RWPE1 (cell line): ENCODE measurements at places on chromosomes 7 and 10.

GRCh38 chr7:2936891-2937580 lies 92.9 kb upstream of the GNA12 start:
- no peak for DNase-seq

DNA sequence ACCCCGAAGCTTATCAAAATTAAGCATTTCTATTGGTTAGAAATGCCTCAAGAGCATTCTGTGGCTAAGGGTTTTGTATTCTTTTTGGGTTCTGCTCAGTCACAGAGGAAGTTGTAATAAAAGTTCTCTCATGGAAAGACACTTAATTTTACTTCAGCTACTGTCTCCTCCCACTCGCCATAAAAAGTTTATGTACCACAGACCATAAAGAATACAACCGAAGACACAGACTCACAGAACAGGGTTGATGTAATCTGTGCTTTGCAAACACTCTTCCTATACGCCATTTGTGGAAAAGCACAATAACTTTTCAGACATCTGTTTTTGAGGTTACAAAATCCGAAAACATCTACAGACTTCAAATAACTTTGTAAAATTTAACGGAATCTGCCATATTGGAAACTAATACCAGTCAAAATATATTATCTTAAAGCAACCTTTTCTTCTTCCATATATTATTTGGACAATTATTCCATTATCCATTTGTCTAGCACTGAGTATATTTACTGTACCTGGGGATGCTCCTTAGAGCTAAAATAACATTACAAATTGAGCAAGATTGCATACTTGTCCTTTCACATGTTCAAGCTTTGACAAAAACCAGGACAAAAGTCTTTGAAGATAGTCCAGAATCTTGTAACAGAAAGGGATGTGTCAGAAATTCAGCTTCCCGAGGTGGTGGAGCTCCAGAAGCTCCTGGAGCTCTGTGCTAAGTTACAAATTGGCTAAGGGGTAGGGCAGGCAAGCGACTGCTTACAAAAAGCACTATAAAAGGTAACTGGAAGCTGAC lies 219.0 kb upstream of the MEOX2 start:
- no peak for DNase-seq

DNA sequence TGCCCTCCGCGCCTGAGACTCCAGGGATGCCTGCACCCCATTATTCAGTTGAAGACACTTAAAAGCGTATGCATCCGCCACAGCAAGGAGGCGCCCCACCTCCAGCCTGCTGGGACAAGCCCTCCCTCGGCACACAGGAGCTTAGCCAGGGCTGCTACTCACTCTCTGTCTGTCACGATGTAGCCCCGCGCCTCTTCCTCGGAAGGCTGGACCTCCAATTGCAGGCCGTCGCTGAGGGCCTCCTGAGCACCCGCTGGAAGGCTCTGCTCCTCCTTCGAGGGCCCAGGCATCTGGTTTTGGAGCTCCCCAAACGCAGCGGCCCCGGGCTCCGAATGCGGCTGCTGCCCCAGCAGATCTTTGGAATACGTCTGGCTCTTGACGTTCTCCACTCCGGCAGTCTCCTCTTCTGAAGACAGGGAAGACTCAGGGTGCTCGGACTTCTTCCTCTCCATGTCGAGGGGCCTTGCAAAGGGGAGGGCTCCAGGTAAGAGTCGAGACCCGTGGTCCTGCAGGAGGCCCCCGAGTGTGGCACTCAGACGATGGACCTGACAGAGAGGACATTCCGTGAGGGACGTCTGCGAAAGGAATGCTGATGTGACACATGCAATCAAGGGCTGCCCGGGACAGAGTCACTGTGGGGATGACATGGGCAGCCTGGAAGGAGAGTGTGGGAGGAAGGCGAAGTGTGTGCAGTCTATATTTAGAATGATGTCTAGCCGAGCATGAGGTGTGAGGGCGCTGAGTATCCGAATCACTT lies 453.9 kb downstream of the PTPRN2 start:
- no peak for DNase-seq

DNA sequence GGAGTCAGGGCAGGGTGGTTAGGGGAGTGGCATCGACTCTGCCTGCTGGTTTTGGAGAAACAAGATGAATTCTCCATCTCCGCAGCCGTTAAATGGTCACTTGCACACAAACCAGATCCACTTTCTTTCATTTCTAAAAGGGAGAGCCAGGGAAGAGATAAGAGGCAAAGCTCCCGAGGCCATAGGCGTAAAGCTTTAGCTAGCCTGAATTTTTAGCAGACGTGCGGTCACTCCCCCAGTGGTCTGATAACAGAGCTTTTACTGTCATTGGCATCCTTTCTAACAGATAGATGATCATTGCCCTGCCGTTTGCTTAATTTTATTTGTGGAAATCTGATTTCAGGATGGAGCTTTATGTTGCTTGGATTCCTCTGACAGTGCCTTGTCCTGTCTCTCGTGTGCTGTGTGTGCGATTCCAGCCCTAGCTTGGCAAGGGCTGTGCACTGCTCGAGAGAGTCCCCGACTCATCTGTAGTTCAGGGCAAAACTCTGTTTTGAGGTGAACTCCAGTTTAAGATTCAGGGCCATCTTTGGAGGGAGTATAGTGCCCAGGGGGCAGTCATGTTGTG lies 62.5 kb downstream of the GATA3 start:
- DNase-seq, result no peak

DNA sequence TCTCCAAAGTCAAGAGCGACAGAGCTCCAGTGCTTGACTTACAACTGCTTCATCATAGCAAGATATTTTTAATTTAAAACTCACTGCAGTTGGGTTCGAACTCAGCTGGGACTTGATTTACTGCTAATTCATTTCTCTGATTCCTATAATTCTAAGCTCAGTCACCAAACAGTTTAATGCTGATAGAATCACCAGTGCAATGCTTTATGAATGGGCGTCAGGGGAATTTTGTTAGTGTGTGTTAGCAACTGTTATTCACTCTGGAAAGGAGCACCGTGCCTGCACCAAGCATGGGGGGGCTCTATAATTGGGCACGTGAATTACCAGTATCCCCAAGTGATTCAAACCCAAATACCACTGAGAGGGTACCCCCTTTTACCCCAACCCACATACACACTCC lies 10.4 kb downstream of the PLXNA4 start:
- DNase-seq, result no peak

- DNase-seq, result no peak
Observed at GRCh38 chr7:129188372-129188891, at the start of gene SMO. Gene SMO (plus strand): TSS chr7:129188633. CDS start chr7:129189152, 519 bp downstream.

- DNase-seq, result no peak
Observed at GRCh38 chr7:74606909-74607510, 50.5 kb upstream of the GTF2I start.

DNA sequence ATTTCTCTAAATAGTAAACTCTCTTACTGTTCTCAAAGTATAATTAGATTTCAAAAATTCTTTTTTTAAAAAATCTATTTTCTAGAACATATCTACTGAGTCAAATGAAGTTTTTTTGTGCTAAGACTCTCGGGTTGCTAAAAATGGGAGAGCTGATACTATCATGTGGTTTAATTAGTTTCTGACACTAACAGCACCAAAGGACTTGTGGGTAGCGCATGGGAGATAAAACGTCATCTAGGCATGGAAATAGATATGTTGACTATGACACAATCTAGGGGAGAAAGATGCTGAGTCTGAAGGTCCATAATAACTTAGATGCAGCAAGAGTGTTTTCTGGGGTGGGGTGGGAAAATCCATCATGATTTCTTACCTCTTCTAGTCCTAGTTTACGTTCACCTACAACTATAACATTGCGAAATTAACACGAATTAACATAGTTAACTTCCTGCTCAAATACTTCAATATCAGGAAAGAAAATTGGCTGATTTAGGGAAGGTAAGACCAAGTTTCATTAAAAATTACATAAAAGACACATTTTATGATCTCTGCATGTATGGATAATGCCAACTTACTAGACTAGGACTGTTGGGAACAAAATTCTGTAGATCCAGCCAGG lies 14.3 kb upstream of the ARMC3 start:
- DNase-seq, result no peak

DNA sequence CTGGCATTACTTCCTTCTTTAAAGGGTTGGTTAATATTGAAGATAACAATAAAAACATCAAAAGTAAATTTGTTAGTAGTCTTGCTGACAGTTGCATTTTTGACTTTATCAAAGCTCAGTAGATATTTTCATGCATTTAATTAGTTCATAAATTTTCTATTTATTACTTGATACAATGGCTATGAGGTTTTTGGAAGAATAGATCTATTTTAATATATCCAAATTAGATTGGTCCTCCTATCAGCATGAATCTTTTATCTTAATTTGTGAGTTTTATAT lies 16.4 kb downstream of the COL1A2 start:
- DNase-seq, result no peak

DNA sequence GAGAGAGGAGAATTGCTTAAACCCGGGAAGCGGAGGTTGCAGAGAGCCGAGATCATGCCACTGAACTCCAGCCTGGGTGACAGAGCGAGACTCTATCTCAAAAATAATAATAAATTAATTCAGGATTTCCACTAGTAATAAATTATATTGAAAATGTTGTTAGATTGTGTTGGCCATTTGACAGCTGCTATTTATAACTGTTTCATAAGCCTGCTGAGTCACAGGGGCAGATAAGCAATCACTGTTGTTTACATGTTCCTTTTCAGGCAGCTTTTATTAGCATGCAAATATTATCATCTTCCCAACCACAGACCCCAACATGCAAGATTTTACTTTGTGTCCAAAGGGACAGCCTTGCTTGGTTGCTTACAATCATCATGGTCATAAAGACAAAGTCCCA lies 49.5 kb upstream of the ZNF138 start:
- DNase-seq, result no peak

- peak; percentile 89 for DNase-seq
Observed at GRCh38 chr7:471866-472639, 47.6 kb downstream of the PDGFA start.

GRCh38 chr10:43653746-43654145 lies 5.1 kb upstream of the ZNF32 start:
- no peak for DNase-seq

DNA sequence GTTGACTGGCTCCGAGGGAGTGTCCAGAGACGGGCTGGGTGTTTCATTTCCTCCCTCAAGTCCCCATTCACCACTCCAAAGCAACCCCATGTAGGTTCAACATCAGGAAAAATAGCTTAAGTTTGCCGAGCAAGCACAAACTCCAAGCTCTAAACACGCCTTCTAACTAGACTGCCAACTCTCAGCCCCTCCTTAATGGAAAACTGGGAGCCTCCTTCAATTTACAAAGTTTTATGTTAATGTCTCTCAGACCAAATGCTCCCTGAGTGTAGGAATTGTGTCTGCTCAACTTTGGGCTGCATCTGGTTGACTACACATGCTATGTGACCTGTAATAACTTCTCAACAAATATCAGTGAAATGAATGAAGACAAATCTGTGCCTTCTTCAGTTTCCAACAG lies 87.5 kb downstream of the FAM204A start:
- DNase-seq, result no peak

DNA sequence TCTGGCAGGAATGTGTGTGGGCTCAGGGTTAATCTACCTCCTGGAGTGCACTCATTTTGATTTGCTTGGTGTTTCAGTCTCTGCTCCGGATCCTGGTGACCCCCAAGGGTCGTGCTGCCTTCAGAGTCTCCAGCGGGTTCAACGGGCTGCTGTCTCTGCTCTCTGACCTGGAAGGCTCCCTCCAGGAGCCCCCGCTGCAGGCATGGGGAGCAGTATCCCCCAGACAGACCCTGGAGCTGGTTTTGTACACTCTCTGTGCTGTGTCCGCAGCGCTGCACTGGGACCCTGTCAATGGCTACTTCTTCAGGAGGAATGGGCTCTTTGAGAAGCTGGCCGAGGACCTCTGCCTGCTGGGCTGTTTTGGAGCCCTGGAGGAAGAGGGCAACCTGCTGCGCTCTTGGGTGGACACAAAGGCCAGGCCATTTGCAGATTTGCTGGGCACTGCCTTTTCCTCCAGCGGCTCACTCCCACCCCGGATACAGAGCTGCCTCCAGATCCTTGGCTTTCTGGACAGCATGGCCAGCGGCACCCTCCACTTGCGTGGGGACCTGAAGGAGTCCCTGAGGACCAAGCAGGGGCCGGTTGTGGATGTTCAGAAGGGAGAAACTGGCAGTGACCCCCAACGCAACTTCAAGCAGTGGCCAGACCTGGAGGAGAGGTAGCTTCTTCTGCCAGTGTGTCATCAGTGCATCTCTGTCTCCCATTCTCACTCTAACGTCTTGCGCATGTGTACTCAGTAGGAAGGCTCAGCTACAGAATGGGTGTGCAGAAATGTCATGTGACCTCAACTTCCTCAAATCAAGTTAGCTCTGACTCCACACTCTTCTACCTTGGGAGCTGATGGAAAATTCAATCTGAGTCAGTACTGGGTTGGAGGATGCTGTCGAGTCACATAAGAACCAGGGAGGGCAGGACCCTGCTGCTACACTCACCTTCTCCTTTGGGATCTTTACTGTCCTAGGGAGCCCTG lies 58.5 kb downstream of the WDFY4 start:
- DNase-seq, result no peak

- DNase-seq, result no peak
Observed at GRCh38 chr7:34165466-34165865, 260.1 kb downstream of the BMPER start.

- DNase-seq, result no peak
Observed at GRCh38 chr10:16887565-16887964, 70.3 kb upstream of the RSU1 start.

DNA sequence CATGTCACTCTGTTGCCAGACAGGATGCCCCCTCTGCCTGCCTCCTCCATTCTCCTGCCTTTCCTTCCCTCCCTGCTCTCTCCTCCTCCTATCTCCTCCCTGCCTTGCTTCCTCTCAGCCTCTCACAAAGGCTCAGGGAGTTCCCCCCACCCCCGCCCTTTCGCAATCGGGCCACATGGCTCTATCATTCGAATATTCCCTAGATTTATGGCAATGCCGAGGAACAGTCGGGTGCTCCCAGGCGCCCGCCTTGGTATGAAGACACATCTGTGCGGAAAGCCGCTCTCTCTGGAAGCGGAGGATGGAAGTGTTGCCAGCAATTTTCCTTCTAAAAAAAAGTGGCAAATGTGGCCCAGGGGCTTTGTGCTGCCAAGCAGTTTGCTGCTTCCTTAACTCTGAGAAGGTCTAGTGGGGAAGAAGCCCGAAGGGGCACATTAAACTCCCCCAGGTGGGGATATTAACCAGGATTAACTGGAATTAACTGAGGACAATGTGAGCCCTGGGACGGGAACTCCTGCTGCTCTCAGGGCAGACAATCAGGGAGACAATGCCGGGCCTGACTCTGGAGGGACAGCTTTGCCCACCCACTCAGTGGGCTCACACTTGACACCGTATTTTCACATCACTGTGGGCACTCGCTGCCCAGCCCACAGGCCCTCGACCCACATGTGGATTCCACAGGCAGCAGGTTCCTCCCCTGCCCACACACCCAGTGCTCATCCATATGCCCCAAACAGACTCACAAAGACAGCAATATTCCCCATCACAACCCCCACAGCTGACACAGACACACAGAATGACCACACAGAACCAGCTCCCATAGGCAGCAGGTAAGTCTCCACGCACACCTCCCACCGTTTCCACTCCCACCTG lies 88.4 kb upstream of the SMNDC1 start:
- peak; percentile 67 for DNase-seq

- DNase-seq, result no peak
Observed at GRCh38 chr7:55558962-55559920, 13.1 kb downstream of the VOPP1 start.

- peak; percentile 4 for DNase-seq
Observed at GRCh38 chr7:115634633-115635032, 395.9 kb downstream of the TFEC start.

- DNase-seq, result no peak
Observed at GRCh38 chr7:40403703-40404476, 269.1 kb downstream of the SUGCT start.

- no peak for DNase-seq
Observed at GRCh38 chr10:96711048-96711728, 9.1 kb downstream of the PIK3AP1 start.
